Kidney glomerular epithelial cell (primary cell): ENCODE measurements at places on chromosomes 16 and 17.
A peak's percentile ranks its signal among the peaks of the same experiment; 100 is the strongest.

DNA sequence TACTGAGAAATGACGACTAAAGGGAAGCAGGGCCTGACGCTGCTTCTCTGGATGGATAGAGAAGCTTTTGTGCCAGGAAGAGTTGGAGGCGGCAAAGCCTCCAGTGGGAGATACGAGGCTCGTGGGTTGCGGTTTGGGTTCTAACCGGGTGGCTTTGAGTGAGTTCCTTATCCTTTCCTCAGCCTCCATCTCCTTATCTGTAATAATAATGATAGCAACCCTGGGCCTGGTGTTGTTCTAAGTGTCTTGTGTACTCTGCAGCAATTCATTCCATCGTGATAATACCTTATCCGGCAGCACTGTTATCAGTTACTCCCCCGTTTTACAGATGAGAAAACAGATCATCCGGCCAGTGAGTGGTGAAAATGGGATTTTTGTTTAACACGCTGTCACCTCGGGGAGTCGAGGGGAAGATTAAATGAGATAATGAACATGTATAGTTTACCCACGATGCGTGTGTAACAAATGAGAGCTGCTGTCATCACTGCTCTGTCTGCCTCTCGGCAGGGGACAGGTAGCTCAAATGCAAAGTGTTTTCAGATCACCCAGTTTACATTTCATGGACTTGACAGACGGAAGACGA, 52.0 kb upstream of the LHX1 start:
- DNase-seq, result no peak

DNA sequence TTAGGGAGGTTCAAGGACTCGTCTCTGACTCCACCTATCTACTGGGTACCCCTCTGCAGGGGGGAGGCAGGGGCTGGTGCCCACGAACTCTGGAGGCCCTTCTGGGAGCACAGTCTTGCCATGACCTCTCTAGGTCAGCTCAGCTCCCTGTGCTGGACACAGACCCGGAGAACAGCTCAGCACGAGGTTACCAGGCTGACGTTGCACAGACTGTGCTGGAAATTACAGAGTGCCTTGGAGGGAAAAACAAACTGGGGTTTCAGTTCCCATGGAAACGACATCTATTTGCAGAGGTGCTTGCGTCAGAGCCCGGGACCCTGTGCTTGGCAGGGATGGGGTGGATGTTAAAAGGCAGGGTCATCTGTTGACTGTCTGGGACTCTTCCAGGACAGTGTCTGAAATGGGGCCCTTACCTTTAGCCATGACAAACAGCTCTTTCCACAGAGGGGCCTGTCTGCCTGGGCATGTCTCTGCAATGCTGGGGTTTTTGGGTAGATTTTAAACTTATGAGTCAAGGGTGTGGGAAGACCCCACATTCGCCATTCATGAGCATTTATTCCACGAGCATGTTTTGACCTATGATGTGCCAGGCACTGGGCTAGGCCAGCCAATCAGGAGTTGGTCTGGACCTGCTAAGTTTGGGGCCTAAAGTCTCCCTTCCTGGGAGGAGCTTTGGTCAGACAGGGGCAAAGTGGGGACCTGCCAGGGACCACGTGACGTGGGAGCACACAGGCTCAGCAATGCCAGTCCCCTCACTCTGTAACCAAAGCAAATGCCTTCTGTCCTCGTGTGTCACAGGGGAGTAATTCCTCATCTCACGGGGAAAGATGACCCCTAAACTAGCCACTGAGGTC, 22.5 kb downstream of the CCR7 start:
- DNase-seq, result peak; percentile 31

GRCh38 chr16:53219371-53219770, 164.6 kb downstream of the CHD9 start:
- no peak for DNase-seq

DNA sequence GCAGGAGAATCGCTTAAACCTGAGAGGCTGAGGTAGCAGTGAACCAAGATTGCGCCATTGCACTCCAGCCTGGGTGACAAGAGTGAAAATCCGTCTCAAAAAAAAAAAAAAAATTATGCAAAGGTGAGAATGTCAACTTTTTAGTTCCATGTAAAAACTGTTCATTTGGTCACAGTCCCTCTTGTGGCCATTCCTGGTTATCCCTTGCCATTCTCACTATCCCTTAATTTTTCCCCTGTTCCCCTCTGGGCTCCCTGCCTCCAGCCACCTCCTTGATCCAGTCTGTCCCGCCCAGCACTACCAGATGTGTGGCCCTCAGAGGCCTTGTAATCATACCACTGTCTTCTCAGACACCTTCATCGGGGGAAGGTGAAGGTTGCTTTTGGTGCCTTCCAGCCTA, 23.4 kb downstream of the DCAF7 start:
- no peak for DNase-seq

DNA sequence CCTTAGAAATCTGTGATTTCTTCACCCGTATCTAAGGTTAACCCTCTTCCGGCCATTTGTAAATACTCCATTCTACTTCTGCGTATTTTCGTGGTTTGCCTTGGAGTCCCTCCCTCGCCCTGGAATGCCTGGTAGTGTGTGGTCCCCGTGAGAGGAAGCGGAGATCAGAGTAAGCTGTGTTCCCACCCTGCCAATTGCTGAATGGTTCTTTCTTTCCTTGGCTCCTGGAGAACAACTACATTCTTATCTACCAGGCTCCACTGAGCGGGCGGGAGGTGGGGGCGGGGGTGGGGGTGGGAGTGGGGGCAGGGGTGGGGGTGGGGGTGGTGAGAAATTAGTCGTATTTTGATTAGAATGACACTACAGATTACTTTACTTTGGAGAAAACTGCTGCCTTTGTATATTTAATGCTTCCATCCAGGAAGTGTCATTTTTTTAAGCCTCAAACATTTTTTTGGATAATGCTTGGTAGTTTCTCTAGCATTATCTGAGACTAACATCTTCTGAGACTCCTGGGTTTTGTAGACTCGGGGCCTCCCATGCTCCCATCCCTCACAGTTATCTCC, 20.9 kb upstream of the FASN start:
- no peak for DNase-seq

DNA sequence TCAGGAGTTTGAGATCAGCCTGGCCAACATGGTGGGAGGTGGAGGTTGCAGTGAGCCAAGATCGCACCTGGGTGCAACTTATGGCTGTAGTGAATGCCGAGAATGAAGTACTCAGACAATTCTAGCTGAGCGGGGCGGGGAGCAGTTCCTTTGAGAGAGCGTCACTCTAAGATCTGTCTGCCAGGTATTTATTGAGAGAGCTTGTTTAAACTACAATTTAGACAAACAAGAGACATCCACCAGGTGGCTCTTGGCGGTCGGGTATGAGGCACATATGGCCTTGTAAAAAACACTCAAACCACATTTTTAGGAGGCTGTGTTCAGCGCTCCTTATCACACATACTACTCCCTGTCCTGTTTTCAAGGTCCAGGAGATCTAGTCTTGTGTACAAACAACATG, 40.6 kb upstream of the CDH1 start:
- DNase-seq, result no peak

- peak; percentile 47 for DNase-seq
Observed at GRCh38 chr17:60577147-60577915, 22.7 kb upstream of the PPM1D start.

DNA sequence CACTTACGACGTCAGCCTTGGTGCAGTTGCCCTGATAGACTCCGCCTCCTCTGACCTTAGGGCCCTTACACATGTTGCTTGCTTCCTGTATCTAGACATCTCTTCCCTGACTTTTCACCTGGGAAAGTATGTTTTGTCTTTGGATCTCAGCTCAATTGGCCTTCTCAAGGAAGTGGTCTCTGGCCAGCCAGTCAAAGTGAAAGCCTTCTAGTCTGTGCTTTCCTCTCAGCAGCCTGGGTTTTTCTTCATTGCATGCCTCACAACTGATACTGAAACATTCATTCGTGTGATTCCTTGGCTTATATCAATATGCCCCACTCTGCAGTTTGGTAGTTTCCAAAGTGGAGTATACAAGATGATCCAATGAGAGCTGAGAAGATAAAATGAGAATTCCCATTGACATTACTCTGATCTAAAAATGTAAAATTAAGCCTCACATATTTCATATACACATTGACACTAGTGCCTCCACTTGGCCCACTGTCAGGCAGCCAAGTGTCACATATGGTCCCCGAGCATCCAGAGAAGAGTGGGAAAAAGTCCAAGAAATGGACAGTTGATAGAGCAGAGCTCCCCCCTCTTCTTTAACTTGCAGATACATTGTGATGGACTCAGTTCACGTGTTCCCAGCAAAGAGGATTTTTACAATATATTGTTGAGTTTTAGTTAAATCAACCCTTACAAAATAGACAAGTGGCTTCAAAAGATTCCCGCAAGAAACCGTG, 371.2 kb upstream of the ASIC2 start:
- no peak for DNase-seq

GRCh38 chr17:74527081-74527480, 4.2 kb downstream of the CD300LB start:
- no peak for DNase-seq

GRCh38 chr16:4914528-4915225, 22.3 kb downstream of the PPL start:
- DNase-seq, result no peak

DNA sequence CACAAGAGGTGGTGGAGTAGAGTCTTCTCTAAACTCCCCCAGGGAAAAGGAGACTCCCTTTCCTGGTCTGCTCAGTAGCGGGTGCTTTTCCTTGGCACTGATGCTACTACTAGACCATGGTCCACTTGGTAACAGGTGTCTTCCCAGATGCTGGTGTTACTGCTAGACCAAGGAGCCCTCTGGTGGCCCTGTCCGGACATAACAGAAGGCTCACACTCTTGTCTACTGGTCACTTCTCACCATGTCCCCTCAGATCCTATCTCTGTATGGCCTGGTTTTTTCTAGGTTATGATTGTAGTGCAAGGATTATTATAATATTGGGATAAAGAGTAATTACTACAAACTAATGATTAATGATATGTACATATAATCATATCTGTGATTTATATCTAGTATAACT, 49.7 kb upstream of the ARL4D start:
- DNase-seq, result no peak

- no peak for DNase-seq
Observed at GRCh38 chr17:66552371-66552770, 250.0 kb downstream of the PRKCA start.

GRCh38 chr17:78092794-78093324, 35.7 kb downstream of the TMC6 start:
- DNase-seq, result no peak

DNA sequence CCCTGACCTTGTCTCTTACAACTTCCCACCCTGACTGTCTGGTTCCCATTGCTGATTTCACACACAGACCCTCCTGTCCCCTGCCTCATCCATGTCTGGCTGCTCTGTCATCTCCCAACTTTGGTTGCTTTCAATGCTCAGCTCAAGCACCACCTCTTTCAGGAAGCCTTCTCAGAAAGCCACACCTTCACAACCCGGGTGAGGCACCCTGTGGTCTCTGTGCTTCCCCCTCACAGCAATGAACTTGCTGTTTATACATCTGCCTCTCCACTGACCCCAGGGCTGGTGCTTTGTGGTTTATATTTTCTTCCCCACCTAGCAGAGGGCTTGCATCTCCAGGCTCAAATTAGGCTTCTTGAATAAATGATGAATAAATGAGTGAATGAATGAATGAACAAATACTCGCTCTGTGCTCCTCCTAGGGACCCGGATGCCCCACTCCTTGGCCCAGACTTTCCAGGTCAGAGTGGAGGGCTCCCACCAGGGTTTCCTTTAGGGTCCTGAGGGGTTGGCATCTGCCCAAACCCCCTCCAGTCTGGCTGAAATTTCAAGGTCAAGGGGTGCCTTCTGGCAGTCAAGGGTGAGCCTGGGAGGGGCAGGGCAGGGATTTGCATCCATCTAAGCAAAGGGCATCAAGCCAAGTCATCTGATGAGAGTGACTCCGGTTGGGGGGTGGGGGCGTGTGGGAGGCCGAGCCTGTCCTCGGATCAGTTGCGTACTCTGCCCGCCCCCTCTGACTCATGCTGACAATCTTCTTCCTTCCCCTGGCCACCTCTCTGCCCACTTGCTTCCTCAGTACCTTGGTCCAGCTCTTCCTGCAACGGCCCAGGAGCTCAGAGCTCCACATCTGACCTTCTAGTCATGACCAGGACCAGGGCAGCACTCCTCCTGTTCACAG, at the start of gene ITGAX:
TSS of gene ITGAX (plus strand) at position 783 of the 898 bp plus-strand sequence. CDS start at position 862, 79 bp downstream.
- peak; percentile 73 for DNase-seq

GRCh38 chr17:41308918-41309359, at the start of gene KRTAP16-1:
Gene KRTAP16-1, minus strand, starts transcription at chr17:41309309. Its CDS starts 56 bp downstream, at chr17:41309253.
- no peak for DNase-seq

- no peak for DNase-seq
Observed at GRCh38 chr17:80101946-80102663, 724 bp downstream of the GAA start.

DNA sequence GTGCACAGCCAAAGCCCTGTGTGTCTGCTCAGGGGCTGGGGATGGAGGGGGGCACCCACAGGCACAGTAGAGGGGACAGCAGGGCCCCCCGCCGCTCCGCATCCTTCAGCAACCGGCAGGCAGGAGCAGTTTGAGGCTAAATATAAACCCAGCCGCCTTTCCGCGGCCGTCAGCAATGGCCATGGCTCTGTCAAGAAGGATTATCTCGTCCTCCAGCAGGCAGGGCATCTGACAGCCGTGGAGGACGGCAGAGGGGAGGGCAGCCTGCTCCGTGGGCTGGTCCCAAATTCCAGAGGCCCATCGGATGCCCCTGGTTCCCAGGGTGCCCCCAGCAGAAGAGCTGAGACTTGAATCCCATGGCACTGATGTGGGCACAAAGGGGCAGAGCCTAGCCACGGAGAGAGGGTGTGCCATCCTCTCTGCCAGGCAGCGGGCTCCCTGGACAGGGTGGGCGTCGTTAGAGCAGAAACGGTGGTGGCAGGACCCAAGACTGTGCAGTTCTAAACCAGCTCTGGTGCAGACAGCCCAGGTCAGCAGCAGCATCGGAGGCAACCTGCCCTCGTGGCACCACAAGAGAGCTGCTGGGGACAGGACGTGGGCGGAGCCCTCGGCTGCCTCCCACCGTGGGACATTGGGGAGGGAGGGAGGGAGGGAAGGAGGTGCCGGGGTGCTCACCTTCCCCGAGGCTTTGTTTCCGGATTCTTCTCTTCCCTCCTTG, 198.8 kb upstream of the CIBAR2 start:
- DNase-seq, result no peak

- DNase-seq, result peak; percentile 10
Observed at GRCh38 chr16:51048544-51048943, 102.5 kb downstream of the SALL1 start.

DNA sequence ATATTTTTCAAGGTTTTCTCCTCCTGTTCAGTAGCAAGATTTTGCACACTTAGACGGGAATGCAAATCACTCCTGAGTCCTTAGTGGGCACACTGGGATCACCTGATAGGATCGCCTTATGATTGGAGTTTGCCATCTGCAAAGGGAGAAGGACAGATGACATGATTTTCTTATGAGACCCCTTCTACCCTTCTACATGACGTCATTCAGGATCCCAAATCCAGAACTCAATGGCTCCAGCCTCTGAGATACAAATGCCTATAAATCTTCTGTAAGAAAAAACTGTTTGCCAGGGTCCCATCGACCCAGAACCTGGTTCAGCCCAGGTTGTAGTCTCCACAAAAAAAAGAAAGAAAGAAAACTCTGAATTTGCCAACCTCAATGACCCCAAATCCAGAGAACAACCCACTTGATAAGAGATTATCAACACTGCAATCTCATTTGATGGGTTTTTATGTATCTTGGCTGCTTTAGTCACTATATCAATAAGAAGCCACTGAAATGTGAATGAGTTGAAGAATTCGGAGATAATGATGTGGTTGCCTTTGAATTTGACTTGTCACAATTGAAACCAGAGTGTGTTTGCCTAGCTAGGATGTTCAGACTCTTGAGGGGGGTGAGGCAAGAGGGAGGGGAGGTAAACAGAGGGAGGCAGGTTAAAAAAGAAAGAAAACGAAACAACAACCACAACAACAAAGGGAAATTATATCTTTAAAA, 6.7 kb downstream of the ZNF423 start:
- no peak for DNase-seq
